ENCODE measurements at places on chromosomes 2 and 18.

GRCh38 chr2:192585418-192585817 lies 390.7 kb upstream of the TMEFF2 start:
- no peak for DNase-seq

- DNase-seq, result no peak
Measured at GRCh38 chr2:105473011-105473410, 74.2 kb upstream of the FHL2 start.

DNA sequence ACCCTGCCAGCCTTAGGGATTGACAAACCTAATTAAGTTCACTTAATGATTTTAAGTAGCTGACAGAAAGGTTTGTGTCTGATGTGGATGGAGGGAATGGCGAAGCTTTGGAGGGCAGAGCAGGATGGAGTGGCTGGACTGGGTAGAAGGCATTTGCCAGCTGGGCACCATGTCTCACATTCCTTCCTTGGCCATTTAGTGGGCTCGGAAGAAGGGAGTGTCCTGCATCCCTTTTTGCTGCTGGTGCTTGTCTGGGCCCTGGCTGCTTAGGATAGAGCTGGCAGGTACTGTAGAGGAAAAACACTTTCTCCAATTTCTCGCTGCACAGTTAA lies 166.7 kb downstream of the CLIP4 start:
- DNase-seq, result no peak

GRCh38 chr2:209942936-209943605 lies 59.4 kb upstream of the RPE start:
- DNase-seq, result no peak

DNA sequence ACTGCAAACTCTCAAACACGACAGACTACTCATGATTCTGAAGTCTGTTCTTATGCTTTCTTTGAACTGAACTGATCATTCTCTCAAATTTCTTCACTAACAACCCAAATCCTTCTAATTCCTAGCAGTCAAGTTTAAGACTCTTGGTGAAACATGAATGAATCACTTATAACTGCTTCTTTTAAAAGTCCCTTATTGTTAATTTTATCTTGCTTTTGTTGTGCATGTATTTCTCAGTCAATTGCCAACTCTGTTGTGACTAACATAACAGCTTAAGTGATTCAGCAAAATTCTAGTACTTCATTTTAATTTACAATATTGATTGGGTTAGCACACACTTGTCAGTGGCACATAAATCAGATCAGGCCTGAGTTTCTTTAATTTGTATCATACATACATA lies 357.0 kb upstream of the FSIP2 start:
- no peak for DNase-seq

All from AG04449 (cell line).